ENCODE measurements at places on chromosomes 2 and 18.

DNA sequence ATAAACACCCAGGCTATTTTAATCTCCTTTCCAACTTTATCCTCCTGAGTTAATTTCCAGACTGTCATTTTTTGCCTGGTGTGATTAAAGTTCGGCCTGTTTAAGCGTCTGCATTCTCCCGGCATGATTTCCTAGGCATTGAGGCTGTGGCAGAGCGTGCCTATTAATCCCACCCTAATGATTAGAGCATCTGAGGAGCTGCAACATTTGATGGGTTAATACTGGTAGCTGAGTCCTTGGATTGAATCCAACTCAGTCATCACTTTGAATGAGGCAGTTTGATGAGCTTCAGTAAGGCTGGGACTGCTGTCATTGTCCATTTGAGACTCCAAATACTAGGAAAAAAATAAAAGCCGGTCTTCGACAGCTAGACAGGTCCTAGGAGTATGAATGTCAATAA is 882.5 kb downstream of the SLC4A3 start:
- no peak for DNase-seq

GRCh38 chr2:85922199-85922598 is 33.4 kb upstream of the ST3GAL5 start:
- no peak for DNase-seq

DNA sequence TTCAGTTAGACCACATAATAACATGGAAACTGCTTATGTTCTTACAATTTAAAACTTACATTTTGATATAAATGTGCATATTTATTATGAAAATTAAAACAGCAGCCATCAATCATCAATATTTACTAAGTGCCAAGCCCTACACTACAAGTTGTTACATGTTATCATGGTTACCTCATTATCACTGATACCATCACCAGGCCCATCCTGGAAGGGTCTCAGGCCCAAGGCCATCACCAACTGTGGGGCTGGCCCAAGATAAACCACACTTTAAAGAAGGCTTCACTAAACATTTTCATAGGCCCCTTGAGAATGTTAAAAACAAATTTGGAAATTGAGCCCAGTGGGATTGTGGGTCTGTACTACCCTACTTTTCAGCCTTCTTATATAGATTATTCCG is 6.4 kb downstream of the ITSN2 start:
- no peak for DNase-seq

GRCh38 chr2:201267278-201268030 is 7.1 kb downstream of the CASP8 start:
- DNase-seq, result no peak

GRCh38 chr18:10405816-10406663 is 48.4 kb upstream of the APCDD1 start:
- DNase-seq, result no peak

- no peak for DNase-seq
Observed at GRCh38 chr2:100294162-100294497, 28.2 kb downstream of the LONRF2 start.

DNA sequence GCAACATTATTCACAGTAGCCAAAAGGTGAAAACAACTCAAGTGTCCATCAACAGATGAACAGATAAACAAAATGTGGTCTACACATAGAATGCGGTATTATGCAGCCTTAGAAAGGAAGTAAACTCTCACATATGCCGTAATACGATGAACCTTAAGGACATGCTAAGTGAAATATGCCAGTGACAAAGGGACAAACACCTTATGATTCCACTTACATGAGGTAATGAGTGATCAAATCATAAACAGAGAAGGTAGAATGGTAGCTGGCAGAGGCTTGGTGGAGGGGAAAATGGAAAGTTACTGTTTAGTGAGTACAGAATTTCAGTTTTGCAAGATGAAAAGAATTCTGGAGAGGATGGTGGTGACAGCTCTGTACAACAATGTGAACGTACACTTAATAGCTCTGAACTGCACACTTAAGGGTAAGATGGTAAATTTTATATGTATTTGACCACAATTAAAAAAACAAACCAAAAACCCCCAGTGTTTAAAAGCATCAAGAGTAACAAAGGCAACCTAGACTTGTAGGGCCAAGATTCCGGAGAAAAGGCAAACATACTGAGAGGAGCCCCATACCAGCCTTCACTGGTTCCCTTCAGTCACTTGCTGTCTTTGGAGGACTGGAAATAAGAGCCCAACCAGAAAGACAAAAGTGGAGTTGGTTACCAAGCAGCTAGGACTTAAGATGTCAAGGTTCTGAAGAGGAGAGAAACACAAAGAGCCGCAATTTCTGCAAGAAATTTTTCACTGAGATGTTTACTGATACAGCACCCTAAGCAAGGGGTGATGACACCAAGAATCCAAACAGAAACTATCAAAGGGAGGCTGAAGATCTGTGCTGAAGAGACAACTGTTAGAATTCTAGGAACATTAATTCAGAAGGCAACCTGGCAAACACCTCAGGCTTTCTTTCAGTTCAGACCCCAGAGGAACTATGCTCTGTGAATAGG is 61.3 kb downstream of the CUL3 start:
- DNase-seq, result no peak

- no peak for DNase-seq
Observed at GRCh38 chr2:237299906-237300305, 114.1 kb downstream of the COL6A3 start.

DNA sequence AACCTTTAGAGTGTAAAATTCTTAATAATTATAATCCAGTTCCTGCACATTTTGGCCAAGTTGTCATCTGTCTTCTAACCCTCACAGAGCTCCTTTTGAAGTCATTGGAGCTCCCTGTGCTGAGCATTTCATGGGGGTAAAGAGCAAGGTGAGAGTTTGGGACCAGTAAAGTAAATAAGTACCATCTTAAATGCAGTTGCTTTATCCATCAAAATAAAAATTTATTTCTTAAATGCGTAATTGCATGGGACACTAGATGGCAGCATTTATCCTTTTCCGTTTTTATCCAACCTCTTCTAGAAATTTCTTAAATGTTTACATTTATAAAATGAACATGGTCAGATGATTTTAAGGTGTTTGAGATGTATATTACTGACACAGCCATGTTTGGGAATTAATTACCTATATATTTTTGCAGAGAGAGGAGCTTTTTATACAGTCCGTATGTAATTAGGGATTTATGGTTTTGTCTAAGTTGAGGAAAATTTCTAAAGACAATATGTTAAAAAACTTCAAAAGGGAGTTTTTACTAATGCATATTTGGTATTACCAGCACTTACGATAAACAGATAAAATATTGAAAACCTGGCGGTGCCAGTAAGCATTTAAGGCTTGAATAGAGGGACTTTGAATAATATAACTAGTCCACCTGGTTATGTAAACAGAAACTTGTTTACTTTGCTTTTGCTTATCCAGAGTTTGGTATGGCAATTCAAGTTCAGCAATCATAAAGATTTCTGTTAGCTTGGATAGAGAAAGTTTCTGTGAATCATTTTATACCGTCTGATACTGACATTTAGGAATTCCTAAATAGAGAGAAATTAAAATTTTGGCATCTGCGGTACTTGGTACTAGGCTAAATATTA is 54.5 kb downstream of the ACSL3 start:
- no peak for DNase-seq

- DNase-seq, result no peak
Observed at GRCh38 chr2:71336802-71337201, 5.2 kb downstream of the ZNF638 start.

GRCh38 chr2:230938516-230939065 is 13.5 kb upstream of the GPR55 start:
- DNase-seq, result no peak

DNA sequence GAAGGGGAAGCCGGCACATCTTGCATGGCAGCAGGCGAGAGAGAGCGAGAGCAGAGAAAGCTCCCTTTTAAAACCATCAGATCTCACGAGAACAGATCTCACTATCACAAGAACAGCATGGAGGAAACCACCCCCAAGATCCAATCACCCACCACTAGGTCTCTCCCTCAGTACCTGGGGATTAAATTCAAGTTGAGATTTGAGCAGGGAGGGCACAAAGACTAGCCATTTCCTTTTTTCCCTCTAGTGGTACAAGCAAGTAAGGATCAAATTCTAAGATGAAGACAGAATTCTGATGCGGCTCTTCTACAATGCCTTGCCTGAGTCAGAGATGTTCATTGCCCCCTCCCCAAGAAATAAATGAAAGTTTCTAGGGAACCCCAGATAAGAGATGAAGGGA is 45.6 kb upstream of the ANKRD44 start:
- DNase-seq, result no peak

DNA sequence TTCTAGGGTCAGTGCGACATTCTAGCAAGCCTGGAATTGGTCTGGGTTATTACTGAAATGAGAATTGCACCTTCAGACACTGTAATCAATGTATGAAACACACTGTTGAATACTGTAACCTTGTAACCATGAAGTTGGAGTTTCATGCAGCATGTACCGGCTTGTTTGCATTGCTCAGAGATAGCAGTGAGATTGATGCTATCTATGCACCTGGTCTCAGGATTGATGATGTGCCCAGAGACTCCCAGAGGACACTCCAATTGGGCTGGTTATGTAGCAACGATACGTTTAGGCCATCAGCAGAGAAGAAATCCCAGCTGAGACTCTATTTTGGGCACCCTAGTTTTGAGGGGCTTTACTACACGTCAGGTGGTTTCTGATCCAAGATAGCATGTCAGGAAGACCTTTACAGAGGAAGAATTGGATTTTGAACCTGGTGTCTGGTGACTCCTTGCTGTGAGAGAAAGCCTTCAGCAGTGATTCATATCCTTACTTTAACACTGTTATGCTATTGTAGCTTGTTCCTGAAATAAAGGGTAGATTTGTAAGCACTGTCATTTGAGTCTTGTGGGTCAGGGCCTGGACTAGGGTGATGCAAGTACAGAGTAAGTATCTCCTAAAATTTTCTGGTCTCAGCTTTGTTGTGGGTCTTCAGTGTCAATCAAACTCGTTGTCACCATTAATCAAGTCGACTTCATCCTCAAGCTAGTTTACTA is 305.1 kb upstream of the GULP1 start:
- DNase-seq, result no peak

DNA sequence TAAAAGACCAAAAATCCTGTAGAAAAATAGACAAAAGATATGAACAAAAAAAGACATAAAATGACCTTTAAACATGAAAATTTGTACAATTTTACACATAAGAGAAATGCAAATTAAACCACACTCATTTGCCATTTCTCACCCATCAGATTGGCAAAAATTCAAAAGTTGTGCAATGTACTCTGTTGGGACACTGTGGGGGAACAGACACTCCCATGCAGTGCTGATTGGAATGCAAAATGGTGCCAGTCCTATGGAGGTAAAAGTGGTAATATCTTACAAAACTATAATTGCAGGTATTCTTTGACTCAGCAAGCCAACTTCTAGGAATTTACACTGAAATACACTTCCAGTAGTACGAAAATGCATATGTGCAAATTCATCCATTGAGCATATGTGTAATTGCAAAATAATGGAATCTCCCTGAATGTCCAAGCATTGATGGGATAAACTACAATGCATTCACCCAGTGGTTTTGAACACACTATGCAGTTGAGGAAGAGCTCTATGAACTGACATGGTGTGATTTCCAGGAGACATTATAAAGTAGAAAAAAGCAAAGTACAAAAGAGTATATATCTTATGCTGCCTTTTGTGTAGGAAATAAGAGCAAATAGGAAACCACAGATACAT is 201.8 kb upstream of the ZNF521 start:
- DNase-seq, result no peak
